ENCODE measurements at places on chromosomes 2 and 18.

GRCh38 chr18:11458447-11458846 lies 150.9 kb upstream of the SLC35G4 start:
- DNase-seq, result no peak

DNA sequence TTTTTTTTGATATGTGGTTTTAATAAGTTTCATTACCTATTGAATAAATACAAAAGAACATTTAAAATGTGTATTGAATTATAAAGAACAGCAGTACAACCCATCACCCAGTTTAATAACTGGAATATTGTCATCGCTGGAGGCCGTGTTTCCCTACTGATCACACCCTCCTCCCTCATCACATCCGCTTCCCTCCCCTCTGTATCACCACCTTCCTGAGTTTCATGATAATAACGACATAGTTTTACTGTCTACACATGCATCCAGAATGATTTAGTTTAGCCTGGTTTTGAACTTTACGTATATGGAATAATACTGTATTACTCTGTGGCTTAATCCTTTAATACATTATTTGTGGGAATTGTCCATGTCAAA lies 2.1 kb downstream of the SERPINB8 start:
- no peak for DNase-seq

DNA sequence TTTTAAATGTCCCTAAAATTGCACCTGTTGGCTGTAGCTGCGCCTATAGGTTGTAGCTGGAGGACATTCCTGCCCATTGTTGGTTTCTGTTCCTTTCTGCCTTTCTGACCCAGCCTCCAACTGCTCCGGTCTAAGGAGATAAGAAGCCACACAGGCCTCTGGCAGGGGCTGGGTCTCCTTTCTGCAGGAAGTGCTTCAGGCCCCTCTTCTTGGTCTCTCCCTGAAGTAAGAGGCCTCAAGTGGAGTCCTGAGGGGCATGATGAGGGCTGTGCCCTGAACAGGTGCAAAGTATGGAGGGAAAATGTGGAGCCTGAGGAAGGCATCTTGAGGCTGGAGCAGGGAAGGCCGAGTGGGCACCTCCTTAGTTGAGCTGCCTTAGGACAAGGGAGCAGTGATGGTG lies 10.4 kb upstream of the SFTPB start:
- no peak for DNase-seq

- no peak for DNase-seq
These were observed 50.5 kb downstream of the ZNF532 start for GRCh38 chr18:58915006-58915799.

DNA sequence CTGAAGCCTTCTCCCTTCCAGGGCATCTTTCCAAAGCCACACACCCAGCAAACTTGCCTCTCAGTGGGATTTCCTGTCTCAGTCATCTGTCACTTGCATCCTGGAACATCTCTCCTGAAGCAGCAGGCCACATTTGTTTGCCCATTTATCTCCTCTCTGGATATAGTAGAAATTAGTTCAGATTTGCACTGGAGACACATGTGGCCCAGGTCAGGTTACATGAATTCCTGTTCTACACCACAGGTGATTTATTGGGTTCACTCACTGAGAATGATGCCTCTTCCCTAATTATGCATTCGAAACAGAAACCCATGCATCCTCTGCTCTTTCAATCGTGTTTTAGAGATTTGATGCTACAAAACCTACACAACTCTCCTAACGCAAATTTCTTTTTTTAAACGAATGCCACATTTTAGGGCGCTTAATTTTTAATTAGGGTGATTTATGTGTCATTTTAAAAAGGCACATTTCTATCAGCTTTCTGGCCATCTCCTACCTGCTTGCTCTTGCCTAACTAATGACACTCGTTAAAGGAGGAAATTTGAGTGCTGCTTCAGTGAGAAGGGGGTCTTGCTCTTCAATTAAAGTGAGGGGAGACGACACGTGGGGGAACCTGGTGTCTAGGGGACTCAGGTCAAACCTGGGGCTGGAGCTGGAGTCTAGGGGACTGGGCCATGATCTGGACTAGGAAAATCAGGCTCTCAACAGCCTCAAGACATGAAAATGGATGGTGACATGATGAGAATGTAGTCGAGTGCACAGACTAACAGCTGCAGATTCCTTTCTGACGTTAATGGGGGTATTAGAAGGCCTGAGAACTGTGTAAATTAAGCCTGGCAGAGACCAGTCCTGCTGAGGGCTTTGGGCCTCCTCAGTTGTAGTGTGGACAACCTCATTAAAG lies 221.4 kb downstream of the CLIP4 start:
- DNase-seq, result no peak

DNA sequence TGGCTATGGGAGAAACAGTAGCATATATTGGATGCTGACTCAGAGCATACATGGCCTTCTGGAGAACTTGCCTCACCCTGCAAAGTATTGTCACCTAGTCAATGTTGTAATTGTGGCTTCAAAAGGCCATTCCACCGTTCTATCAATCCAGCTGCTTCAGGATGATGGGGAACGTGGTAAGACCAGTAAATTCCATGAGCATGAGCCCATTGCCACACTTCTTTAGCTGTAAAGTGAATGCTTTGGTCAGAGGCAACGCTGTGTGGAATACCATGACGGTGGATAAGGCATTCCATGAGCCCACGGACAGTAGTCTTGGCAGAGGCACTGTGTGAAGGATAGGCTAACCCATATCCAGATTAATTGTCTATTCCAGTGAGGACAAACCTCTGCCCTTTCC lies 1300.1 kb upstream of the ACVR2A start:
- DNase-seq, result no peak

- DNase-seq, result peak; percentile 7
These were observed 582.1 kb upstream of the SETBP1 start for GRCh38 chr18:44098551-44099098.

DNA sequence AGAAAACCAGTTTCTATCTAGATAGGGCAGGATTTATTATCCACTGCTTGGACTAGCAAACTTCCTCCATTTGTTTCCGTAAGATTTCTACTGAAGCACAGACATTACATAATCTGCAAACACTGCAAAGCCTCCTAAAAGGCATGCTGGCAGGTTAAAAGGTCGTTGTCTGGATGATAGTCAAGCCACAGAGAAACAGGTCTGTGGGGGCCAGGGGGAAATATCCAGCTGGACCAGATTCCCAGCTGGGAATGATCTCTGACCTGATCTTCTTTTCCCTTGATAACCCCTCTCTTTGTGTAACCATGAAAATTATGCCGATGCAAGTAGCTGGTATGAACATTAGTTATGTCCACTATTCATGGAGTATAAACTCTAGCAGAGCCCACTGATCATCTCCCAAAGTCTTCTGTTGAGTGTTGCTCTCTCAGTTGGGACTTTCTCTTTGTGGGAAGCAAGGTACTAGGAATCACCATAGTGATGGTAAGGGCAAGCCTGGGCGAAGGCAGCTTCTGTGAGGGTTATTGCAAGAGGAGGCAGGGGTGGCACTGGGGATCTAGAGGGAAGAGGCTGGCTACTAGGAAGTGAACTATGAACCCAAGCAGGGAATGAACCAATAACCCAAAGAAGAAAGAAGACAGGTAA lies 61.3 kb downstream of the GDF7 start:
- DNase-seq, result no peak

DNA sequence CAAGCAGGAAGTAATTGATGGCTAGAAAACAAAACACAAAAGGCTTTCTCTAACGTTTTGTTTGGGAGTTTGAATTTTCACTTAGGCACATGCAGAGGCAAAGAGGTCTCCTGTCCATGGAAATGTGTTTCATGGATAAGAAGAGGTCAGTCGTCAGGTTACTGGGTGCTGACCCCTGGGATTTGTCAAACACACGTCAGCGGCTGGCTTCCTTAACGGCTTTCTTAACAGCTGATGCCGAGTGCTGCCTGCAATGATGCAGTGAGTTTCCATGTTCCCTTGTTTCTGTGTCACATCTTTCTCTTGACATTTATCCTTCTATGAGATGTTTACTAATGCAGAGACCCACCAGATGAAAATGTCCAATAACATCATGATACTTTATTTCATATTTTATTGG lies 31.7 kb downstream of the GPR39 start:
- DNase-seq, result no peak

GRCh38 chr2:171813729-171814128 lies 80.3 kb downstream of the SLC25A12 start:
- no peak for DNase-seq

DNA sequence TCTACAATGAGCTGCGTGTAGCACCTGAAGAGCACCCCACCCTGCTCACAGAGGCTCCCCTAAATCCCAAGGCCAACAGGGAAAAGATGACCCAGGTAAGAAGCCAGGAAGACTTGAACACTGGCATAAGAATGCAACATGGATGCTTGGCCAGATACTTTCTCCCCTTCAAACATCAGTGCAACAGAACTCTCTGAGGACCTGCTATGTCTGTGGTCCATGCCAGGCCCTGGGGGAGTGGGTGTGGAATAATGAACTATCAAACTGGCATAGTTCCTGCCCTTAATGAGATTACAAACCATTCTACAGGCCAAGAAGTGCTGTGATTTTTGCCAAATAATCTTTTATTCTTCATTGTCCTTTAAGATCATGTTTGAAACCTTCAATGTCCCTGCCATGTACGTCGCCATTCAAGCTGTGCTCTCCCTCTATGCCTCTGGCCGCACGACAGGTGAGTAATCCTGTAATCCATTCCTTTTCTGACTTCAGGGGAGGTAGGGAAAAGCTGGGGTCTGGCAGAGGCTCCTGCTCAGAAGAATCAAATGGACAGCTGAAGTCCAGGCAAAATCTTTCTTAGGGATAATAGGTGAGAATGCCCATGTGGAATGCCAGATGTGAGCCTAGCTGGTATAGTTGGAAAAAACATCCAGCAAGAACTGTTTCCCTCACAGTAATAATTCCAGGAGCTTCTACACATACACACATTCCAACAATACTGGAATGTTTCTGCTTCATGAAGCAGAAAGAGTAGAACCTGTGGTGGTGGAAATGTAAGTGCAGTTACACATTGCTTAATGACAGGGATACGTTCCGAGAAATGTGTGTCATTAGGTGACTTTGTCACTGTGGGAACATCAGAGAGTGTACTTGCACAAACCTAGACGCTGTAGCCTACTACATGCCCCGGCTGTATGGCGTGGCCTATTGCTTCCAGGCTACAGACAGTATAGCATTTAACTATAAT lies 16.2 kb downstream of the ACTG2 start:
- no peak for DNase-seq

DNA sequence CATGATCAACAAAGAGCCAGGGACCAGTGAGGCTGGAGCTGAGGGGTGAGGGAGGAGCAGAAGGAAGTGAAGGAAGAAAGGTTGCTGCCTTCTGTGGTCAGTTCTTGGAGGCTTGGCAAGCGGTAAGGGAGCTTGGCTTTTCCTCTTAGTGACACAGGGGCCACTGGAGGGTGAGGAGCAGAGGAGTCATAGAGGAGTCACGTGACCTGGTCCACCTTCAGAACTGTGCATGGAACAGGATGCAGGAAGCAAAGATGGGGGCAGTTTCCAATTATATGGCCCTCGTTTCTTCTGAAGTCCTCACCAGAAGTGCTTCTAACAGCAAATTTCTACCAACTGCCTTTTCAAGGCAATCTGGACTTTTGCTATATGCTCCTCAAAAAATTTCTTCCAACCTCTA lies 326.9 kb upstream of the SMIM21 start:
- DNase-seq, result no peak

GRCh38 chr2:24169023-24169422 lies 5.8 kb upstream of the FAM228A start:
- DNase-seq, result no peak

GRCh38 chr2:86563650-86564061 lies 413 bp upstream of the CHMP3 start:
- DNase-seq, result no peak

GRCh38 chr2:238388794-238389193 lies 37.9 kb upstream of the ASB1 start:
- no peak for DNase-seq

GRCh38 chr2:41936771-41937463 lies 110.9 kb upstream of the PKDCC start:
- DNase-seq, result no peak

- DNase-seq, result no peak
These were observed 19.6 kb downstream of the SEC11C start for GRCh38 chr18:59159265-59159664.

DNA sequence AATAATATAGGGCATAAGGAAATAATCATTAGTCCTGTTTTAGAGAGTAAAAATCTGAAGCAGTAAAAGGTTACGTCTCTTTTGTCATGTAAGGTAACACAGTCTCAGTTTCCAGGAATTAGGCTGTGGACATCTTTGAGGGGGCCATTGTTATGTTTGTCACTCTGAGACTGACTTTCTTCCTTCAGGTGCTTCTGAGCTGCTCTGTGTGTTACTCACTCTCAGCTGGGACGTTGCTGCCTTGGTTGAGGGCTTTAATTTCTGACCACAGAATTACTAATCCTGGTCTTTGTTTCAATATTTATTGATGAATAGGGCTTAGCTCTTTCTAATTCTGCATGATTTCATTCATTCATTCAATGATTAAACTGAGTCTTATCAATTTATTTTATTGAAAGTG lies 55.9 kb upstream of the SLC38A11 start:
- no peak for DNase-seq

DNA sequence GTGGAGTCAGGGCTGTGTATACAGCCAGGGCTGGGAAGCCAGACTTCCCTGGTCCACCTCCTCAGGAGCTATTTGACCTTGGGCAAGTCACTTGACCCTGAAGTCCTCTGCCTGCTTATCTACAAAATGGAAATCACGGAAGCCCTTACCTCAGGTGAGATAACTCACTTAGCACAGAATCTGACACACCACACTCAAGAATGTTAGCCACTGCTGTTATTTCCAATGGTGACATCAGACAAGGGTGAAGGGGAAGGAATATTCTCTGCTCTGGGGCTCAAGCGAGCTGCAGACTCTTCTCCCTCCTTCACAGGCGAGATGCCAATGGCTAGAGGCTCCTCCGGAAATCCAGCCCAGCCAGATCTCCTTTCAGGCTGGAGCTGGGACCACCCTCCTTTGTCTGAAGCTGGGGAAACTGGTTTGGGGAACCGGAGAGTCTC lies 189.6 kb downstream of the HAUS1 start:
- peak; percentile 30 for DNase-seq

- no peak for DNase-seq
These were observed 50.0 kb downstream of the TWIST2 start for GRCh38 chr2:238897911-238898311.

DNA sequence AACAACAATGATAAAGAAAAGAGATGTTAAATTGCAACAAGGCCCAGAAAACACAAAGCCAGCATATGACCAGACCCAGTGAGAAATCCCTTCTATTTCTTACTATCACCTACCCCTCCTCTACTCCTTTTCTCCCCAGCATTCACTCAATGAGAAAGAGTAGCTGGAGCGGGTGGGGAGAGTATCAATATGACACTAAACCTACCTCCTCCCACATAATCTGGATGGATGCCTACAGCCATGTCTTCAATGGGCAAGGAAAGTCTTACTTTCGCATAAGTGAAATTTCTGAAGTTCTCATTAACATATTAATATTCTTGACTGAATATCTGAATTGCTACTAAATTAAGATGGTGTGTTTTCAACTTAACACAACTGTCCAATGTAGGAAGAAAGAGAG lies 78.2 kb downstream of the AFF3 start:
- no peak for DNase-seq

DNA sequence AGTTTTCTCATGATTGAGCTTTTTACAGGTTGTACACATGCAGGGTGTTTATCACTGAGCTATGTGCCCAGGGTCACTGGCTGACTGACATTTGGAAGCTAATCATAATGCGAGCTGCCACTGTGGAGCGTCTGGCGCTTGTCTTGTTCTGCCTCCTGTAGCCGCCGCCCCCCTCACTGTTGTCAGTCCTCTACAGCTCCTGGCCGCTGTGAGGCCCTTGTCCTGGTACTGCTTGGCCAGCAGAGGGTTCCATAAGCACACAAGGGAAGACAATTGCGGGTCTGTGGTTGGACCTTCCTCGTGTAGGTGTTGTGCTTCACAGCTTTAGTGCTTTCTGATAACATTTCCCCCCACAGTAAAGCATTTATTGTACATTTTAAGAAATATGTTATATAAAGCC lies 105.6 kb upstream of the LDLRAD4 start:
- peak; percentile 56 for DNase-seq

Data from iPS DF 19.7 (cell line).